ENCODE measurements at places on chromosomes 16 and 17.

DNA sequence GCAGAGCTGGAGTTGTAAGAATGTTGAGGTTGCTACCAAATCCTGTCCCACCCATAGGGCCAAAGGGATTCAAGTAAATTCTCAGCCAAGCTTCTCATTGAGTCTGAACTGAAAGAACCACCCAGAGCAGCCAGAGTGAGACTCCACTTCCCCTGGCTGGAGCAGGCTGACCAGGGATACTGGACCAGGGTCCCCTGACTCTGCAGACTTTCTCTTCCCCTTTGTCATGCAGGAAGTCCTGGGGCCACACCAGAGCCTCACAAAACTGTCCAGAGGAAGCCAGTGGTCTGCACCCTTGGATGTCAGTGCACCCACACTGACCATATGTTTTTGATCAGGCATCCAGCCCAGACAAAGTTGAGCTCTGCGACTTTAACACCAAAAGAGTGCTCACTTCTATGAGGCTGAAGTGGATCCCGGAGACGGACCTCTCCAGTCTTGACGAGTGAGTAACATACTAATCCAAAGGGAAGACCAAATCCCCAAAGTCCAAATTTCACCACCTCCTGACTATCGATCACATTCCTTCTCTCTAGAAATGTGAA is 4.1 kb downstream of the NXN start:
- no peak for DNase-seq

- DNase-seq: no peak
These were observed 4.8 kb upstream of the MAPT start for GRCh38 chr17:45889579-45889978.

DNA sequence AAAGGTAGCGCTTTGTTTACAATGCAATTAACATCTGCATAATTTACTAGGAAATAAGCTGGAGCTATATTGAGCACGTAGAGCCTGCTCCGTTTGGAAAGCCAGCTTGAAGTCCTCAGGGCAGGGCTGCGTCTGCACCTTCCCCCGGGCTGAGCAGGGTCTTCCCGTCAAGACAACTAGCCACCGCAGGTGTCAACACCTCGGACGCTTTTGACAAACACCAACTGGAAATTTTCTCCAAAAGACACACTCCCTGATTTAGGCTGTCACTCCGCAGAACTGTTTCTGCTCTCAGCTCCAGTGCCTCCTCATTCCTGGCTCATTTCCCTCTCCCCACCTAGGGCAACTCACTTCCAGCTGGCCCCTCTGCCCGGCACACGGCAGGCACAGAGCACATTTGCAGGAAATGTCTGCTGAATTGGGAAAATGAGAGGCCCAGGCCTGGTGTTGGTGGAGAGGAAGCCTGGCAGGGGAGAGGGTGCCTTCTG is 170.3 kb downstream of the MAF start:
- no peak for DNase-seq

GRCh38 chr17:51443646-51444045 is 183.3 kb downstream of the UTP18 start:
- no peak for DNase-seq

DNA sequence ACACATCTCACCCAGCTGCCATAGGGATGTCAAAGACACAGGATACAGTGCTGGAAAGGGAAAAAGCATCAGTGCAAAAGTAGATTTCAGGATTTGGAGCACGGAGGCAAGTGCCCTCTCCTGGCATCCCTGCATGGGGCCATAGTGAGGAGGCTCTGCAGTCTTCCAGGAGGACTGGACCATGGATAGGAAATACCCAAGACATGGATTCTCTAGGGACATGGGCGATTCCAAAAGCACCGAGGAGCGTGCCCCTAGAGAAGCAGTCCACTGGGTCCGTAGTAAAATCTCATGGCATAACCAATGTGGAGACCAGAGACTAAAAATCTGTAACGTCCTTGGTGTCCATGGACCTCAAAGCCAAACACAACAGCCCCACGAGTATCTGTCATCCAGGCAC is 818.2 kb downstream of the KCNJ18 start:
- no peak for DNase-seq

- no peak for DNase-seq
These were observed 32.0 kb downstream of the CCDC182 start for GRCh38 chr17:57713140-57713539.

DNA sequence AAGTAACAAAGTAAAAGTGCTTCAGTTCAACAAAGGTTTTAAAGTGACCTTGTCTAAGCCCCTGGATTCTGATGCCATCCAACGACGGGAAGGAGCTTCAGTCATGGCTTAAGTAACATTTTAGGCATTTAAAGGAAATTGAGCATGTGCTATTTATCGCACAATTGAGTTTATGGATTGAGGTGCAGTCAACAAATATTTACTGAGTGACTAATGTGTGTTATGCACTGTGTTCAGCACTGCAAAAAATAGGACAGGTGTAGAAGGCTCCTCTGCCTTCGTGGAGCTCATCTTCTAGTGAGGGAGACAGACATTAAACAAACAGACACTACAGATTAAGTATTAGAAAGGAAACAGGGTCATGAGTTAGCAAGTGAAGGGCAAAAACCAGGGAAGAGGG is 12.5 kb downstream of the TMIGD1 start:
- no peak for DNase-seq

- no peak for DNase-seq
These were observed 4.3 kb downstream of the SLC16A3 start for GRCh38 chr17:82232876-82233785.

DNA sequence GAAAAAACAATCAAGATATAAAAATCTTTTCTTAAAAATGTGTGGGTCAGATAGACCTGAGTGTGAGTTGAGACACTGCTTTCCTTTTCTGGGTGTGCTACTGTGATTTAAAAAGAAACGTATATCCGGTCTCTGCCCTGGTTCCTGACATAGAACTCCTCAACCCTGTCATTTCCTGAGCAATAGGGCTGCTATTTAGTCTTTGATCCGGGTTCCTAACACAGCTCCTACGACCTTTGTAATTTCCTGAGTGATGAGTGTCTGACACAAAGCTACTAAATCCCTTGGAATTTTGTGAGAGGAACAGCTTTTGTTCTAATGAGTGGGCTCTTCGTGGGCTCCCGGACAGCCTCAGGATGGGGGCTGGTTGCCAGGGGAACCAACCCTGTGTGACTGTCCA is 93.9 kb upstream of the FA2H start:
- no peak for DNase-seq

GRCh38 chr17:42118545-42118944 is 2.6 kb downstream of the KAT2A start:
- DNase-seq: peak; percentile 44

GRCh38 chr16:61730997-61731396 is 305.2 kb downstream of the CDH8 start:
- no peak for DNase-seq

- DNase-seq: no peak
These were observed 105.9 kb upstream of the FAM20A start for GRCh38 chr17:68707031-68707430.

- no peak for DNase-seq
These were observed 11.4 kb downstream of the MYL4 start for GRCh38 chr17:47220531-47220999.

GRCh38 chr17:69485251-69485661 is 70.8 kb downstream of the MAP2K6 start:
- no peak for DNase-seq

GRCh38 chr17:66549311-66549704 is 246.9 kb downstream of the PRKCA start:
- no peak for DNase-seq

DNA sequence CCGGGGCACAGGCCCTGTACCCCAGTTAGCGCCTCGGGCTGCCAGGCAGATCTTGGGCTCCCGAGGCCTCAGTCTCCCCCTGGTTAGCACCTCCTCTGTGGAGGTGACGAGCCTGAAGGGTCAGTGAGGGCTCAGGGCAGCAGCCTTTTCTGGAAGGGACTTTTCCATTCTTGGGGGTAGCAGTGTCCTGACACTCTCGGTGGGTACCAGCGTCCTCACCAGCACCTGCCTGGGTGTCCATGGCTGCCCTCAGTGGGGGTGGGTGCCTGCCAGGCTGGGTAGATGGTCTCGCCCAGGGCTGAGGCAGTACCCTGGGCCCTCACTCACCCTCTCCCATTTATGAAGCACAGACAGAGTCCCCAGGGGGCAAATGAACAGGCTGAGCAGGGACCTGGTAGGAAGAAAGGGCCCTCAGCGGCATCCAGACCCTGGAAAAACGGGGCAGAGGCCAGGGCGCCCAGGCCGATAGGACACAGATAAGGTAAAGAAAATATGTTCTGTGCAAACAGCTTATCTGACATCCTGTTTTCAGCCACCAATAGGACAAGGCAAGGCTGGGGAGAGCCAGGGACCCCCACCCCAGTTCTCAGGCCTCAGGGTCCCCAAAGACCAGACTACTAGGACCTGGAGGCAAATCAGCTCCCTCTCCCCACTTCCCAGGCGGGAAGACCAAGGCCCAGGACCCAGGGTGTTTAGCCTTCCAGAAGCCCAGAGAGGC is 50.9 kb downstream of the ZFPM1 start:
- no peak for DNase-seq

DNA sequence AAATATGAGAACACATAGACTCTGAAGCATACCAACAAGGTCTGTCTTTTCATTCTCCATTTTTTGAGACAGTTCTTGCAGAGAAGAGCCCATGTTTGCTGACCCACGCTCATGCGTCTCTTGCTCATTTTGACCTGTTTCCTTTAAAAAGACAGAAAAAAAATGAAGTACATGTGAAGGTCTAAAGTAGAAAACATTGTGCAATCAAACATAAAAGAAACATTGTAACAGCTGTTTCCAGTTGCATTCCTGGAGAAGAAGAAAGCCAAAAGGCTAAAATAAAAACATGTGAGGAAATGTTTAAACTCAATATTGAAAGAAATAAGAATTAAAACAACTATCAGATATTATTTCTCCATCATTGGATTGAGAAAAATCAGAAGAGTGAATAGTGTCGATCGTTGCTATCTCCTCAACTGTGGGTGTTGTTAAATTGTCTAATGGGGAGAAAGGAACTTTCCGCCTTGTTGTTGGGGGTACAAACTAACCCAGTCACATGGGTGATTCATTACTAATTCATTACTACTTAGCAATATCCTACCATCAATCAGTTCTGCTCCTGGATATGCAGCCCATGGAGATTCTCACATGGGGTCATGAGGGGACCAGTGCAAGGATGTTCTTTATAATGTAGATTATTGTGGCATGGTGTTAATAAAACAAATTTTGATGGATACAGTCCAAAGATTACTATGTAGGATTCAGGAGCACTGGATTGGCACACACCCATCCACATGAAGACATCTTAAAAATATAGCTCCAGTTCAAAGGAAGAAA is 9.5 kb downstream of the ABCA9 start:
- DNase-seq: no peak

DNA sequence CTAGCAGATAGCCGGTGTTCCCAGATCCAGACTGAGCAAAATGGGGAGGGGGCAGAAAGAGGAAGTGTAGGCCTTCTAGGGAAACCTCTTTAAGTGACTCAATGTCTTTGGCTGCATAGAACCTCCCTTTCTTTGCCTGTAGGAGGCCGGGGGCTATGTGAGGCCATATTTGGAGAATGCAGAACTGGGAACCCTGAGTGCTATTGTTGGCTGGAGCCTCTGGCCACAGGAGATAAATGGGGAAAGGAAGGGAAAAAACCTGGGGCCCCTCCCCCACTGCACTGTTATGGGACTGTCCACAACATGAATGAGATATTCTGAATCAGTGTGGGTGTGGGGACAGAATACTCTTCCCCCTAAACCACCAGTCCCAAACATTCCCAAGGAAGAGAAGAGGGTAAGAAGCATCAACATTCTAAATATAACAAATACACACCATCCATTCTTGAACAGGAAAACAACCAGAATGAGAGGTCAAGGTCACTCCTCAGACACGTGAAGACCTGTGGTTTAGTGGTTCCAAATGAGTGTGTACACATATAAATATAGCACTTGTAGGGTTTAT is 2.4 kb downstream of the VPS25 start:
- DNase-seq: no peak

DNA sequence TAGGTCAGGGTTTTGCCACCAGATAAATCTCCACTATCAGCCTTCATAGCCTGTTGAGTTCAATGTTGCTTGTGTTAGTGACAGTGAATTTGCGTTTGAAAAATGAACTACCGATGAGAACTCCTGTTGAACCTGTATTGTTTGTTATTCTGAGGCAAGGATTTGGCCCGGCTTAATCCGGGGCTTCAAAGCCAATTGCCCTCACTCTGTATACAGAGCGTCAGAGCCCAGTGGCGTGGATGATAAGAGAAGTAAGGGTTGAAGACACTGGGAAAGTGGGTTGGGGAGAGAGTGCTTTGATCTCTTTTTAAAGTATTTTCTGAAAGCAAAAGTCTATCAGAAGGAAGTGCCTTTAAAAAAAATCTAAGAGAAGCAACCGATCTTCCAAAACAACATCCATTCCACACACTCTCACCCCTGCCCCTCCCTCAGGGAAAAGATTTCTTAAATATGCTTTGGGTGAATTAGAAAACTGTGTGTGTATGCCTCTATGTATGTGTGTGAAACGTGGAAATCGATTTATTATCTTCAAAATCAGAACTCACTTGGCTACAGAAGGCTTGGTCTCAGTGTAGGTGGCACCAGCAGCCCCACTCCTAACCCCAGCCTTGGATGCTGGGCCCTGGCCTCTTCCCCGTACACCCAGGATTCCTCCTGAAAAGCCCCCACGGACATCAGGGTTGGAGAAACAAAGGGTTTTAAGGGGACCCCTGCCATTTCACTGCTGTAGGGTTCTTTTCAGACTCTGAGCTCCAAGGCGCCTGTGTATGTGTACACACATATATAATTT is 8.8 kb downstream of the TBX4 start:
- DNase-seq: no peak

DNA sequence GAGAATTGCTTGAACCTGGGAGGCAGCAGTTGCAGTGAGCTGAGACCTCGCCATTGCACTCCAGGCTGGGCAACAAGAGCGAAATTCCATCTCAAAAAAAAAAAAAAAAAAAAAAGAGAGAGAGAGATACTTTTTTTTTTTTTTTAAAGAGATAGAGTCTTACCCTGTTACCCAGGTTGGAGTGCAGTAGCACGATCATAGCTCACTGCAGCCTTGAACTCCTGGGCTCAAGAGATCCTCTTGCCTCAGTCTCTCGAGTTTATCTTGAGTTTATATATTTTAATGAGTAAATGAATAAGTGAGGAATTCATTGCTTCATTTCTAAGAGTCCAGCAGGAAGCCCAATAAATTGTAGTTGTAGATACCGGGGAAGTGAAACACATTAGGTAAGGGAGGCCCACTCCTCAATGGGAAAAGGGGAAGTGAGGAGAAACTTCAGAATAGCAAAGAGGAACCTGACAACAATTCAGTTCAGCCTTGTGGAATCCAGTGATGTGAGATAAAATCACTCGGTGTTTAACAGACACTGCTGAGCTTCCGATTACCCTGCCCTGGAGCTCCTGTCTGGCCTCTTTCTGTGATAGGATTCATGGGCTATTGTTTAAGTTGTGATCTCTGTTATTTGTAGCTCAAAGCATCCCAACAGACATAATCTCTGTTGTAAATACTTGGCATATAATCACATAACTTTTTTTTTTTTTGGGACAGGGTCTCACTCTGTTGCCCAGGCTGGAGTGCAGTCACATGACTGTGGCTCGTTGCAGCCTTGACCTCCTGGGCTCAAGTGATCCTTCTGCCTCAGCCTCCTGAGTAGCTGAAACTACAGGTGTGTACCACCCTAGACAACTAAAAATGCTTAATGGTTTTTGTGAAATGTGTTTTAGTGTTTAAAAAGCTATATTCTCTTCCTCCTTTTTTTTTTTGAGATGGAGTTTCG is 15.8 kb upstream of the ITGAM start:
- no peak for DNase-seq
